GM23338 (cell line): ENCODE measurements at places on chromosomes 1 and 21. TPM values are rescaled to one million over a fixed set of nuclear protein-coding genes. Genes with fewer than 3 reads are reported as not detected.

OPTC gene
- 0.26 and 0.50 TPM in 2 replicates for polyA plus RNA-seq

WNT3A gene
- 0.40 and 0.65 TPM in 2 replicates for polyA plus RNA-seq

NR5A2 gene
- polyA plus RNA-seq, result 4.4 and 4.5 TPM in 2 replicates

EPHB2 gene
- 4.1 and 4.5 TPM in 2 replicates for polyA plus RNA-seq

FCGR3A gene
- 0.10 TPM in 1 of 2 replicates, not detected in the other for polyA plus RNA-seq

NPHS2 gene
- not detected in 2 replicates for polyA plus RNA-seq

KRTAP11-1 gene
- polyA plus RNA-seq, result not detected in 2 replicates

GRCh38 chr1:15186846-15187151 lies 33.3 kb downstream of the TMEM51 start:
- DNase-seq, result peak; percentile 70

DNA sequence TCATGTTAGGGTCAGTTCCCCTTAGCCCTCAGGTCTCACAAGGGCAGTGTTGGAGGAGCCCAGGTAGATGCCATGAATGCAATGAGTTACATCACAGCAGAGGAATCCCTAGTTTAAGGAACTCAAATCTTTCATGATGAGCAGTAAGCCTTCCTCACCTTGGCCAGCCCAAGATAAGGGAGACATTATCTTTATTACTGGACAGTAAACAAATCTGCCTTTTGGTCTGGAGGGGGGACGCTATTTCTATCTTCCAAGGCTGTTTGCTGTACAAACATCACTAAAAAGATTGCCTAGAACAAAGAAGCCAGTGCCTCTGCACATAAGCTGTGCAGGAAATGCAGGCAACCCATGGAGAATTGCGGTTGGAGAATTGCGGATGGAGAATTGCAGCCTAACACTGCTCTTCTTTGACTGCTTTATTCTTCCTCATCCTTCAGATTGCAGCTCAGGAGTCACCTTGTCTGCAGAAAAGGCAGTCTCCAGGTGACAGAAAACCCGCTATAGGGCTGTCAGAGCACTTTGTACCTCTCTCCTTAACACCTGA lies 2.3 kb upstream of the CHI3L1 start:
- DNase-seq, result no peak

DNA sequence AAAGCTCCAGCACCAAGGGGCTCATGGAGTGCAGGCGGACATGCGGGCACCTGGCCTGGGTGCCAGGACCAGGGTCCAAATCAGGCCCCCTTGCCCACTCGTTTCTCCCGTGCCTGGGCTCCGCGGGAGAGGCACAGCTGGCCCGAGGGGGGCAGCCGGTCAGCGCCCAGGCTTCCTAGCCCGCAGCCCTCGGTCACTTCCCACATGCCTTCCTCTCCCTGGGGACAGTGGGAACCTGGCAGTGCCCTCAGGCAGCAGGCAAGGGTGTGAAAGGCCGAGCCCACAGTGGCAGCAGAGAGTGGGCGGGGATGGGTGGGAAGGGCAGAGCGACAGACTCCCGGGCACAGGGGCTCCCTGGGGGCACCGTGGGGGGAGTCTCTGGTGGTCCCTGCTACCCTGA lies 69.8 kb downstream of the MEGF6 start:
- no peak for DNase-seq

- DNase-seq, result no peak
These were observed 82.8 kb downstream of the EXTL2 start for GRCh38 chr1:100811808-100812207.

DNA sequence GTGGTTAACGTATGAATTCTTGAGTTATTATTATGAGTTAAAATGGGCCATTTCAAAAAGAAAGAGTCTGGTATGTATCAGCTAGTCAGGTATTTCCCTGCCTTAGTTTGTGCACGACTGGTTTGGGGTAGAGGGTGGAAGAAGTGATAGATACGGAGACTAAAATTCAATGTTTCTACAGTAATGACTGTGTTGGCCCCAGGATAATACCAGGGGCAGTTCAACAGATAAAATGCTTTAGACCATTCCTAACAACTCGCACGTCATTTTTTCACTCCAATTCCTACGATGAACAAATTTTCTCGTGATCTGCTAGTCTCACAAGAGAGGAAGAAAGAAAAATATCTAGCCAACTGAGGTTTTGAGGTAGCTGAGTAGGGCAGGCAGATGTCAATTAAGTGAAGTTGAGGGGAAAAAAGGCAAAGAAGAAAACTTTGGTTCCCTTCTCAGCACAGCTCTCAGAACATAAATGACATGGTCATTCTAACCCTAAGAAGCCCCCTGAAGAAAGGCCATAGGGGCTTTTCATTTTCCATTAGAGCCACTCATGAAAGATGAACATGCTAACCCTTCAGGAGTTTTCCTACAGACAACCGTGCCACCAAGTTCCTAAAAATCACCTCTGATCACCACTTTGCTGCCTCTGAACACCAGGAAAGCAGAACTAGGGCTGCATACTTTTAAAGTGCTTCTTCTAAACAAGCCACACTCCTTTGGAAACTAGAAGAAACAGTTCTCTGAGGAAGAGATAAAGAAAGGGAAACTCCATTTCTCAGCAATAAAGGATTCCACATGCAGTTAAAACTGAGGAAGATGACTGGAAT lies 5.6 kb downstream of the MCOLN2 start:
- no peak for DNase-seq

DNA sequence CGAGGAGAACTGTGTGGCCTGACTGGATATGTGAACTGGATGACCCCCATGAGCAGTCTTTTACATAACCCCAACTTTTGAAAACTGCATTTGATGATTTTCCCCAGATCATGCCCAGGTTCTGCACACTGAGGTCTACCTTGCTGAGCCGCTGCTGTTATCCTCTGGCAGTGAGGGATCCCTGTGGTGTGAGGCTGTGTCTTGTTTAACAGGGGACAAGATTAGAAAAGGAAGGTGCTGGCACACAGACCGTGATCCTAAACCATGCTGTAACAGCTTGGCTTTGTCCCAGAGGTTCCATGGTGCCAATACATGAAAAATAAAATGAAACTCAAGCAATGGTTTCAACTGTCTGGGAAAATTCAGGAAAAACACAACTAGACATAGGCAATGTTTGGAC lies 134.2 kb downstream of the ZZZ3 start:
- DNase-seq, result no peak

DNA sequence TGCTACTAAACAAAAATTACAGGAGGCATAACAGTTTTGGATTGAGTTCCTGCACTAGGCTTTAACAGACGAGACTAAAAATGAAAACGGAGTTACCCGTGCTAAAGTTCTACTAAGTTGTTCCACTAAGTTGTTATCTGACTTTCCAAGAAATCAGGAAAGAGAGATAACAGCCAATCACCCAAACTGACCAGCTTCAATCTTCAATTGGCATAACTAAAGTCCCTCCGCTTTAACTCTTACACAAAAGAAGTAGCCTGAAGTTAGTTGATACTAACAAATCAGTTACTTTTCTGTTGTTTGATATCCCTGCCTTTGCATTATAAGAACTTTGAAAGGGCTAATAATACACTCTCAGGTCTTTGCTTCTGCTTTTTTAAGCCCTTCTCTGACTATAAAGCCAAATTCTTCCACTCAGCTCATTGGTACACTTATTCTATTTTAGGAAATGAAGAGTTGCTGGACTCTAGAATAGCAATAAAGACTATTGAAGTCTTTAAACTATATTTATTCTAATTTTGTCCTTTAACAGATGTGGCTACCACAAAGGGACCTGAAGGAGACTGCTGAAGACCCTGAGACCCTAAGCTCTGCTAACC lies 61.3 kb downstream of the TESK2 start:
- no peak for DNase-seq

DNA sequence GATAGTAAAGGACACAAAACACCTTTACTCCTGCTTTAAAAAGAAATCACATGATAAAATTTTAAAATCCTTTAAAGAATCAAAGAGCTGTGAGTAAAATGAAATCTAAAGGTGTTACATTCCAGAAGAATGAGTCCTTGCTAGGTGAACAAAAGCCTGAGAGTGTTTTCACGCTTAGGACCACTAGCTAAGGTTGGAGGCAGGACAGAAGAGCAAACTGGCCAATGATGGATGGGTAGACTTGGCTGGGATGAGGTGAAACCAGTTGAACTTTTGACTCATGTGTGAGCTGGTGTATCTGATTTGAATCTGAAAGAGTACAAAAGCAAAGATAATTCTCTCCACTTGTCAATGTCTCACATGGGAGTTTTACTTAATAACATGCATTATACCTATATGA lies 35.1 kb downstream of the CATSPERE start:
- DNase-seq, result peak; percentile 11

DNA sequence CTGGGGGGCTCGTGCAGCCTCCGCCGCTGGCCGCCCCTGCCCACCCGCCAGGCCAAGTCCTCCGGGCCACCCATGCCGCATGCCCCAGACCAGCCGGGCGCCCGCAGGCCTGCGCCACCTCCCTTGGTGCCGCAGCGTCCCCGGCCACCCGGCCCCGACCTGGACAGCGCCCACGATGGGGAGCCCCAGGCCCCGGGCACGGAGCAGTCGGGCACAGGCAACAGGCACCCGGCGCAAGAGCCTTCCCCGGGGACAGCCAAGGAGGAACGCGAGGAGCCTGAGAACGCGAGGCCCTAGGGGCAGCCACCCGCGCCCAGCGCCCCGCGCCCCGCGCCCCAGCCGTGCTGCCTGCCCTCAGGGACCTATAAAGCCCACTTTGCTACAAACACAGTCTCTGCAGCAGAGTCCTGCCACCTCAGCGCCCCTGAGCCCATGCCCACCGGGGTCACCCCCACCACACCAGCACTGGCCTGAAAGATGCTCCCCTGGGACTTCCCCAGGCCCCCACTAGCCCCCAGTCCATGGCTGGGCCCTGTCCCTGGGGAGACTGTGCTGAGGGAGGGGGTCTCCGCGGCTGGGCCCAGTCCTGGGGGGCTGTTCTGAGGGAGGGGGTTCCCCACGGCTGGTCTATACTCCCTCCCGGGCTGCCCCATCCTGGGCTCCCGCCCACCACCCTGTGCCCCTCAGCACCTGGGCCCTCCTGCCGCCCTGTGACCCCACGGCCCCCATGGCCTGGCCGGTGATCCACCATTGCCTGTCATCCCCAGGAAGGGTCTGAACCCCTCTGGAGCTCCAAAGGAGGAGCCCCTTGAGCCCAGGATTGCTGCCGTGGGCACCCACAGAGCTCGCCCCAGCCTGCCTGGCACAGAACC lies 8.6 kb downstream of the TNFRSF18 start:
- peak; percentile 8 for DNase-seq

DNA sequence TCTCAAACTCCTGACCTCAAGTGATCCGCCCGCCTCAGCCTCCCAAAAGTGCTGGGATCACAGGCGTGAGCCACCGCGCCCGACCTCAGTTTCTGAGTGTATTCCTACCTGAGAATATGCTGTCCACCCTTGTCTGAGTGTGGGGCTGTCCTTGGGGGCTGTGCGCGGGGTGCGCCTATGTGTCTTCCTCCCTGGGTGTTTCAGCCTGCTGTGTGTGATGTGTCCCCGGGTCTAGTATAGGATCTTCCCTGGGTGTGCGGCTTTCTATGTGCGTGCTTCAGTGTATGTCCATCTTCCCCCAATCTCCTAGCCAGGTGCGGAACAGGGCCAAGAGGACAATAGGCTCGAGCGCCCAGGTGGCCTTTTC lies 8.3 kb upstream of the ID3 start:
- peak; percentile 57 for DNase-seq

DNA sequence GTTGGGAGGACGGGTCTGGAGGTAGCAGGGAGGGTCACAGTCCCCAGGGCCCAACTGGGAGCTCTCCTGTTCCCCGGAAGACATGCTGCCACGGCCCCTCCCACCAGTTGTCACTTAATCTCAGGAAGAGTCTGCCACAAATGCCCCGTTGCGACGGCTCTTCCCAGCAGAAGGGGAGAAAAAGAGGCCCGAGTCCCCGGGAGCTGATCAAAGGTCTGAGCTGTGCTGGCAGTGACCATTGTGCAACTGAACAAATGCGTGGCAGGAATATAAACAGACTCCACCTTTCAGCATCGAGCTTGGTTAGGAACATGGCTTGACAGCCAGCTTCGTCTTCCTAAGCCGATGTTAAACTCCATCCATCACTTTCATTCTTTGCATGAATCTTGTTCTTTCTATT lies 27.8 kb upstream of the ZBTB21 start:
- no peak for DNase-seq

DNA sequence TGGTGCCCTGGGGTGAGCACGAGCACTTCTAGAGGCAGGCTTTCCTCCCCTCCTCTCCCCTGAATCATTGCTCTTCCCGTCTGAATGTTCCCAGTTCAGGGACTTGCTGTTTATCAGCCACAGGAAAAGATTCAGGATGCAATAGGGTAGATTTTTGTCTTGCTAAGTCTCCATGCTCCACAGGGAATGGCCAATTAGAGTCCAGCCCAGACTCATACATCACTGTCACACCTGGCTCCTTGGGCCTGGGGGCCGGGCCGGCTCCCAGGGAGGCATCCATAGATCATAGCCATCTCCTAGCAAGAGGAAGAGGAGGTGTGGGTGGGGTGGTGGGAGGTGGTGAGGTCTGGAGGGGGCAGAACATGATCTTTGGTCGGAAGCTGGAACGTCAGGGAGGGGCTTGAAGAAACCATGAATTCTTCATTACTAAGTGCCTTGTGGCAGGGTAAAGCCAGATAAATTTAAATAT lies 83.4 kb downstream of the LRRN2 start:
- peak; percentile 25 for DNase-seq

DNA sequence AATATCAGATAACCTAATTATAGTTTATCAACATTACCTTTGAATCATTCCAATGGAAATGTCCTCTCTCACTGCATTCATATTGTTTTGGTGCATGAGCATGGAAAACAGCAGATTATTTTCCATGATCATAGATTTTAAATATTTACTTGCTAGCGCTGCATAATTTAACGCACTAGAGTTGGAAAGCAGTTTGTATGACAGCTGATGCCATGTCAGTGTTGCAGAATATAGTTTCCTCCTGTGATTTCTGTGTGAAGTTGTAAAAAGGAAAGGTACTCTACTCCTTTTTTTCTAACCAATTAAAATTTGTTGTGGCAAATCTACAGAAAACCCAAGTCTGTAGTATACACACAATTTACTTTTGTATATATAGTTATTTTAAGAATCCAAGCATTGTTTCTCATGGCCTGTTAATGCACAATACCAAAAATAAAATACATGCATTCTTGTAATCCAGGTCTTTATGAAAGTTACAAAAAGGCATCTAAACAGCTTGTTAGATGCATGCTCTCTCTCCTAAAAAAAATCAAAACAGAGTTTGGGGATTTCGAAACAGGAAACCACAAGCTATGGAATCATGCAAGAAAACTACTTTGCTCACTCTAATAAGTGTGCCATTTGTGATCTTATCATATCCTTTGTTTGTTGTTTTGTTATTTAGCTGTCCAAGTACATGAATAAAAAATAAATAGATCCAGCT lies 1.9 kb upstream of the ATG4C start:
- DNase-seq, result no peak

DNA sequence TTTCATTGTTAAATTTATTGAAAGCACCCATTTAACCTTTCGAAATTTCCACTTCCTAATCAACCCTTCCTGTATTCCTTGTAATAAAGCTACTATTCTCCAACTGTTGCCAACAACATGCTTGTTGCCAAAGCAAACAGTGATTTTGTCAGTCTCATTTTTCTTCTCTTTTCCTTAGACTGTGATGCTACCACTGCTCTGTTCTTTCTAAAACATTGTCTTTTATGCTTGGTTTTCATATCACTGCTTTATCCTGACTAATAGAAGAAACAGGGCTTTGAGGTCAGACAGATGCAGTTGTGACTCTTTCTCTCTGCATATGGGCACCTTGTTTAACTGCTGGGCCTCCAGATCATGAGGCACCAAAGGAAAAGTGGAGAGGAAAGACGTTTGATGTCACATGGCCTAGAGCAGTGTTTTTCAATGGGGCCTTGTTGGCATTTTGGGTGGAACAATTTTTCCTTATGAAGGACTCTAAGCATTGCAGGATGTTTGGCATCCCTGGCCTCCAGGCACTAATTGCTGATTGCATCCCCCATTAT lies 56.1 kb downstream of the HMCN1 start:
- DNase-seq, result no peak

- DNase-seq, result peak; percentile 81
These were observed 32.9 kb downstream of the GPA33 start for GRCh38 chr1:167057241-167057688.
